ENCODE measurements at places on chromosomes 11 and 22. TPM values are rescaled to one million over a fixed set of nuclear protein-coding genes. Genes with fewer than 3 reads are reported as not detected.
A peak's percentile ranks its signal among the peaks of the same experiment; 100 is the strongest.

DSCAML1 gene
- total RNA-seq = 2.3 TPM

CSTPP1 gene
- total RNA-seq = 23.6 TPM

RFPL2 gene
- not detected for total RNA-seq

RAC2 gene
- 2.1 TPM for total RNA-seq

DNA sequence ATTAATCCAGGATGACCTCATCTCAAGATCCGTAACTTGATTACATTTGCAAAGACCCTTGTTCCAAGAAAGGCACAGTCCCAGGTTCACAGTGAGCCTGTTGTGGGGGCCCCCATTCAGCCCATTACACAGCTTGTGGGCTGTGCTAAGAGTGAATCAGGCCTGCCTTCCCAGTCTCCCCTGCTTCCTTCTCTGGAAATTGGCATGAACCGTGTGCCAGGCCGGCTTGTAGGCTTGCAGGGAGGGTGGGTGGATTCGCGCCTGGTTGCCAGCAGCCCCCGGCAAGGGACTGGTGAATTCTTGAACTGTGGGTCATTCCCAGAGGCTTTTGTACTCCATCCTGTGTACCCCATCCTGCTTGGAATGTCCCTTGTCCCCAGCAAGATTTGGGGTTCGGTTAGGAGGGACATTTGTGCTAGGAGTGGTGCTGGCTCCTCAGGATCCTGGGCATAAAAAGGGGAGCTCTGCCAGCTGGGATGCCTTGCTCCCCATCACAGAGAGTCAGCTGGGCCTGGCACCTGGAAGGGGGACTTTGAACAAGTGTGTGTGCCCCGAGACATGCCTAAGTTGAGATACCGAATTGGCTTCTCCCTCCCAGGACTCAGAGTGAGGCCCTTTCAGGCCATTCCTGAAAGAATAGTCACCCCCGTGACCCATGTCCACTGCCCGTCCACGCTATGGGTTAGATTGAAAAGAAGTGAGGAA lies 818.2 kb downstream of the BRD1 start:
- DNase-seq = no peak

GRCh38 chr11:118659314-118659952 lies 20.0 kb downstream of the TREH start:
- peak; percentile 95 for DNase-seq

GRCh38 chr11:75547617-75548058 lies 14.4 kb upstream of the SERPINH1 start:
- DNase-seq = no peak

GRCh38 chr11:45730014-45730413 lies 64.6 kb upstream of the CHST1 start:
- DNase-seq = no peak

DNA sequence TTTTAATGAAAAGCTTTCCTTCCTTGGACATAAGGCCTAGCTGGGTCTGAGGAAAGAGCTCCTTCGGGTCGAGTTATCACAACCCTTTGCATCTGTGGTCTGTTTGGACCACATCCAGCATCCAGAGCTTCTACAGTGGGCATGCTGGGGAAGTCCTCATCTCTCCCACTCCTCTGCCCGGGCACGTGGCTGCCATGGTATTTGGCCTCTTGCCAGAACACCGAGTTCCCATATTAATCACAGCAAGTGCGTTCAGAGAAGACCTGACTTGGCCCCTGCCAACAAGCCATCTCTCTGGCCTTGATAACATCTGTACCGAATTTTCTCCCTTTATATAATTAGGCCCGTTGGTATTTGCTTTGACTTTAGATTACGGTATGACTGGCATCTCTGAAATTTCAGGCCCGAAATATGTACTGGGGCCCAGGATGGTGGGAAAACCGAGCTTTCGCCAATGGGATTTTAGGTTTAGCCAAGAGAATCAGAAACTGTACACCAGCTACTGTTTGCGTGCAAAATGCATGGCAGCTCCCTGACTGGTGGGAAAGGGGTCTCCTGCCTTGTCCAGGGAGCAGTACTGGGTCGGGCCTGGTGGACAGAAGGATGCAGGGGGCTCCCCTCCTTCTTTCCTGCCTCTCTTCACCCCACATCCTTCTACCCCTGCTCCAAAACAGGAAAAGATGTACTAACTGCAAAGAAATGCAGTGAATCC lies 90.0 kb downstream of the MICAL2 start:
- DNase-seq = no peak

GRCh38 chr11:27087432-27087831 lies 46.8 kb downstream of the BBOX1 start:
- no peak for DNase-seq

- no peak for DNase-seq
Measured at GRCh38 chr11:127521413-127521812, 520.8 kb upstream of the KIRREL3 start.

DNA sequence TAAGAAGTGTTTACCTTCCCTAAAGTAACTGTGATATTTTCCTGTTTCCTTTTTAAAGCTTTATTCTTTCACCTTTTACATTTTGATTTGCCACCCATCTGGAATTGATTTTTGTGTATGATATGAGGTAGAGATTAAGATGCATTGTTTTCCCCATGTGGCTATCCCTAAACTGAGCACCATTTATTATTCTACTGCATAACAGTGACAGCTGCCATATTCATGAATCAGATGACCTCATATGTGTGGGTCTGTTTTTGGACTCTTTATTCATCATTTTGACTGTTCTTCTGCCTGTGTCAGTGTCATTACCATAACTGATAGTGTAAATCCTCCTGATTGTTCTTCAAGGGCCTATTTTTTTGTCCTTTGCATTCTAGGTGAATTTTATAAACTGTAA lies 50.8 kb downstream of the HIPK3 start:
- no peak for DNase-seq

DNA sequence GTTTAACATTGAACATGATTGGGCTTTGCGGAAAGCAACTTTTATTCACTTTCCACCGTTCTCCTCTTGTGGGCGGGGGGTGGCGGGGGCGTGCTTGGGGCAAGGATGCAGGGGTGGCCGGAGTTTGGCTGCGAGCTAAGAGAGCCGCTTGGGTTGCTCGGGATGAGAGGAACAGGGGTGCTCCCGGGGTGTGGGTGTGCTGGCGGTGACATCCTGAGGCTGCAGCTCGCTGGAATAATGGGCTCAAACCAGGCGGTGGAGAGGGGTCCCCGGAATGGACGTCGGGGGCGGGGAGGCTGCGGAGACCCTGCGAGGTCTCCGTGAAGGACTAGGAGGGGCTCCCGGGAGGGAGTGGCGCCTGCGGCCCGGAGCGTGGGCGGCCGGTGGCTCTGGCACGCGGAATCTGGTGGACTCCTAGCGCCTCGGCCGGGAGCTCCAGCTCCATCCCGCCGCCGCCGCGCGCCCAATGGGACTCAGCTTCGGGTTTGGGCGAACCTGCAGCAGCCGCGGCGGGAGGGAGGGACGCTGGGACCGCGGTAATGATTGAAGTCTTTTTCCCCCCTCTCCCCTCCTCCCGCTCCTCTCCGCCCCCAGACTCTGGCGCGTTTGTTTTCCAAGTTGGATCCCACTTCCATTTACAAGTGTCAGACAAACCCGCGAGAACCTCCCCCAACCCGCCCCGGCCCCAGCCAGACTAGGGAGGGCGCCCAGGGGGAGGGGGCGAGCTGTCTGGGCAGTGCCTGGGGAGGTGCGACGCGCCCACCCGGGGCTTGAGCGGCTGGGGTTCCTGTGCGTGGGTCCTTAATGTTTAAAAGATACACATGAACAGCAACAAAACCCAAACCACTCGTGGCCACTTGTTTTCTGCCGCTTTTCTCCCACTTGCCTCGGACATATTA lies 2.0 kb downstream of the FAT3 start:
- peak; percentile 65 for DNase-seq

DNA sequence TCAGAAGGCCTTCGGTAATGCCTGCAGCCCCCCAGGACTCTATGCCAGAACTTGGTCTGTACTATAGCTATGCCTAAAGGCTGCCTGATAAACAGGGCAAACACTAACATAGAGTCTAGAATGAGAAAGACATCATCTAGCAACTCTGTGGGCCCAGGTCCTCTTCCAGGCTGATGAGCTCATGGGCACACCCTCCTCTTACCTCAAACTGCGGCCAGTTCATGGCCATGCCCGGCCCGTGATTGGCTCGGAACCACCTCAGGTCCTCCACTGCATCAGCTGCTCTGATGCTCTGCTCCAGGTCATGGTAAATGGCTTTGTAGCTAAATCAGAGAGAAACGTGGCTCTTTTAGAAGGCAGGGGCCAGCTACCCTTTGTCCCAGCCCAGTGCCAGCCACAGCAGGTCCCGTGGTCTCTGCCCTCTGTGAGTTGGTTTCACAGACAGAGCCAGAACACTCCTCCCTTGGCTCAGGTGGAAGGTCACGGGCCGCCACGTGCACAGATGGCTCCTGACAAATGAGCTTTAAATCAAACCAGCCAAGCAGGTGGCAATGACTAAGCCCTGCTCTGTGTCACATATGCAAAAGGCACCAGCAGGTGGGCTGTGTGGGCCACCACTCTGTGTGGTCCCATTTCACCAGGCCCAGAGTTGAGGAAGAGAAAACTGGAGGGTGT lies 25.0 kb upstream of the ARFGAP3 start:
- peak; percentile 84 for DNase-seq

Data from pancreas (tissue), 10 donors.